ENCODE measurements at places on chromosomes 5 and 9.

DNA sequence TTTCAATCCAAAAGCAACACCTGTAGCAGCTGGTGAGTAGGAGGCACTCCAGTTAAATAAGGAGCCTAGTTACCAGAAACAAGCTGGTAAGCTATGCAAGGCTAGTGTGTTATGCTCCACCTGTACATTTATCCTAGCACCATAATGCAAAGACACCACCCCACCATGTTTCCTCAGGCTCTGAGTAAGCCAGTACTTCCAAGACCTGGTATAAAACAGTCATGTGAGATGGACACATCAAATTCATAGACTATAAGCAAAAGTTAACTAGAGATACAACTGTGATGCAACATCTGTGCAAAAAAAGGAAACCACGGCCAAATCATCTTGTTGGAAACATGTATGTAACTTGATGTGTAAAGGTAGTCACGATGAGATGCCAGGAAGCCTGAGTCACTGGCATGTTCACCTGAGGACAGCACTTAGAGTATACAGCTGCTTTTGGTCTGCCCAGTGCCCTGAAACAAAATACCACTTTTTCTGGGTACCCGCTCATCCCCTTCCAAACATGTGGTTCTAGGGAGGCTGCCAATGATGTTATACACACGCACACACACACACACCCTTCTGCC, 66.1 kb downstream of the CDK5RAP2 start:
- DNase-seq = no peak

DNA sequence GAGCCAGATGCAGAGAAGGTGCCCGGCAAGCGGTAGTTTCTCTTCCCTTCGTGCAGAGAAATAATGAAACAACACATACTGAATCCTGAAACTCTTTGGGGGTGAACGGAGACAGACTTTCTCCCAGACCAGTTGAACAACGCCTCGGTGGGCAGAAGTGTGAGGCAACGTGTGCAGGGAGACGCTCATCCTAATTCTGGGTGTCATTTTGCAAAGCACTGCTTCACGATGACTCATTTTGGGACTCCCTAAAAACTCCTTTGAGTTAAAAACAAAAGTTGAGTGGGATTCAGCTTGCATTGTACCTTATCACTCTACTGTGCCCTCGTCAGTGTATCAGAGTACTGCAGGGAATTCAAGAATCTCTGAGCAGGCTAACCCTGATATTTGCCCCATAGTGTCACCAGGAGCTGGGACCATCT, 3.5 kb upstream of the NEK6 start:
- DNase-seq = no peak

DNA sequence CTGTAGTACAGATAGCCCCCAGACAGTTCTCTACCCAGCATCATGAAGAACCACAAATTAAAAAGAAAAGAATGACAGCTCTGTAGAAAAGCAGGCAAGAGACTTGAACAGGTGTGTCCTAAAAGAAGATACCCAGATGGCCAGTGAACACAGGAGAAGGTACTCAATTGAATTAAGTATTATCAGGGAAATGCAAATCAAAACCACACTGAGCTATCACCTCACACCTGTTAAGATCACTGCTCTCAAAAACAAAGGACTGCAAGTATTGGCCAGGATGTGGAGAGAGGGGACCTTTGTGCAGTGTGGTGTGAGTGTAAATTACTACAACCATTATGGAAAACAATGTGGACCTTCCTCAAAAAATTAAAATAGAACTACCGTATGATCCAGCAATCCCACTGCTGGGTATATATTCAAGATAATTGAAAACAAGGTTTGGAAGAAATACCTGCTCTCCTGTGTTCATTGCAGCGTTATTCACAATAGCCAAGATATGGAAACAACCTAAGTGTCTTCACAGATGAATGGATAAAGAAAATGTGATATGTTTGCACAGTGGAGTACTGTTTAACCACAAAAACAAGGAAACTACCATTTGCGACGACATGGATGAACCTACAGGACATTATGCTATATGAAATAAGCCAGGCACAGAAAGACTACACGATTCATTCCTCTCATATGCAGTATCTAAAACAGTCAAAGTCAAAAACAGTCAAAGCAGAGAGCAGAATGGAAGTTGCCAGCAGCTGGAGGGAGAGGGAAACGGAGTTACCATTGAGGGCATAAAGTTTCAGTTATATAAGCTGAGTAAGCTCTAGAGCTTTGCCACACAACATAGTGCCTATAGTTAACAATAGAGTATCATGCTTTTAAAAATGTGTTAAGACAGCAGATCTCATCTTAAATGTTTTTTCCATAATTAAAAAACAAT, 102.6 kb downstream of the WNK2 start:
- DNase-seq = peak; percentile 48

GRCh38 chr9:114047717-114048116, 30.4 kb downstream of the AMBP start:
- DNase-seq = no peak

- DNase-seq = no peak
Observed at GRCh38 chr5:15487228-15487627, 12.8 kb upstream of the FBXL7 start.

Data from germinal center (tissue), 1 donor.